ENCODE measurements at places on chromosomes 5 and 9. TPM values are rescaled to one million over a fixed set of nuclear protein-coding genes. Genes with fewer than 3 reads are reported as not detected.

The POLR3G gene
- total RNA-seq = 5.3 TPM

The CTSV gene
- 0.46 TPM for total RNA-seq

The SHB gene
- total RNA-seq = 13.4 TPM

The ZNG1A gene
- total RNA-seq = 47.7 TPM

The GRIN1 gene
- total RNA-seq = 69.0 TPM

The NR4A3 gene
- total RNA-seq = 2.1 TPM

The TNFSF15 gene
- total RNA-seq = 0.23 TPM

The PCDHGC3 gene
- total RNA-seq = 69.0 TPM

The OR1Q1 gene
- not detected for total RNA-seq

The TRIM36 gene
- 102 TPM for total RNA-seq

The POLK gene
- total RNA-seq = 48.7 TPM

The OR1J2 gene
- total RNA-seq = not detected

The SAXO1 gene
- total RNA-seq = not detected

The WNT8A gene
- 0.23 TPM for total RNA-seq

The FANCG gene
- total RNA-seq = 26.5 TPM

The TMEM167A gene
- total RNA-seq = 197 TPM

The FOXD4L3 gene
- total RNA-seq = 0.23 TPM

The RGMB gene
- 95.5 TPM for total RNA-seq

The CCL21 gene
- not detected for total RNA-seq

The GABRA6 gene
- 0.23 TPM for total RNA-seq

The MSANTD3 gene
- total RNA-seq = 74.7 TPM

The EXD3 gene
- total RNA-seq = 9.5 TPM

The FRMPD1 gene
- 3.0 TPM for total RNA-seq

The PCDHA5 gene
- 9.9 TPM for total RNA-seq

The SPATA31D4 gene
- not detected for total RNA-seq

The CLIC3 gene
- not detected for total RNA-seq

The TMEM215 gene
- 9.0 TPM for total RNA-seq

The ALDH1A1 gene
- total RNA-seq = 20.8 TPM

The GBGT1 gene
- 3.7 TPM for total RNA-seq

The POU5F2 gene
- total RNA-seq = 3.7 TPM

The AGPAT2 gene
- 3.5 TPM for total RNA-seq

The LIX1 gene
- total RNA-seq = 30.0 TPM

The NRG2 gene
- 5.1 TPM for total RNA-seq

The PLEKHG4B gene
- total RNA-seq = 4.2 TPM

The PCDHGB3 gene
- 9.2 TPM for total RNA-seq

The UAP1L1 gene
- 0.69 TPM for total RNA-seq

The OR13C8 gene
- total RNA-seq = not detected

The PCDHGA5 gene
- total RNA-seq = 7.2 TPM

All from diencephalon (tissue), 1 donor.